ENCODE measurements at places on chromosomes 12 and 14.

DNA sequence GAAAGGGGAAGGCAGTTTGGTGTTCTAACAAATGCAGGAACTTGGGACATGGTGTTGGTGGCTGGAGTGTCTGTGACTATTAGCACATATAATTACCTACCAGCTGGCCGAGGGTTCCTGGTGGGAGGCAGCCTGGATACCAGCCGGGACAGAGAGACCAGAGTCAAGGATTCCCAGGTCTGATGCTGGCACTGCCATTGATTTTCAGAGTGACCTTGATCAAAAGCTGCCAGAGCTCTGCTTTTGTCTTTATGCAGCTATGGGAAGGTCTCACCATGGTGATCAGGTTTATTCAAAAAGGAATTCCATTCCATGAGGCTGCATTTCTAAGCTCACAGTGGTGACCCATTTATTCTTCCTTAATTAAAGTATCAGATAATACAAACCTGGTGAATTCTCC is 101.0 kb upstream of the PWP1 start:
- no peak for DNase-seq

DNA sequence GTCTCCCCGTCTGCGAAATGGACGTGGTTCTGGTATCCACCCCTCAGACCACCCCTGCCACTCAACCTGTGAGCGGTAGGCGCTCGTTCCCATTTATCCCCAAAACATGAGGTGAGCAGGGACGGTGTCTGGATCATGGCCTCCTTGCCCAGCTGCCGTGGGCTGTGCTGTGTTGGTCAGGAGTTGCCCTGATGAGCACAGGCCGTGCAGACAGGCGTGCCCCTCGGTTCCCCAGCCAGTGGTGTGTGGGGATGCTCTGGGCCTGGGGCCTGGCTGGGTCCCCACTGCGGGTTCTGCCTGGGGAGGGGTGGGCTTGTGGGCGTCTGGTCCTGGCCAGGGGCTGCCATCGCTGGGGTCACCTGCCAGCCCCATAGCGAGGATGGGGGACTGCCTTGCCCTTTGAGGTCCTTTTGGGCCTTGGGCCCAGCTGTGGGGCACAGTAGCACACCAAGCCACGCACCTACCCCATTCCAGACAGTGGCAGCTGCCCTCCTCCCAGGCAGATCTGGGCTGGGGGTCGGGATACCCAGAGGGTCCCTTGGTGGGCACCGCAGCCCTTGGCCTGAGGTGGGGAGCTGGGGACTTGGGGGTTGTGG is 11.3 kb upstream of the PUS1 start:
- DNase-seq, result no peak

- DNase-seq, result no peak
These were observed 237.0 kb downstream of the KIF21A start for GRCh38 chr12:39205969-39206368.

DNA sequence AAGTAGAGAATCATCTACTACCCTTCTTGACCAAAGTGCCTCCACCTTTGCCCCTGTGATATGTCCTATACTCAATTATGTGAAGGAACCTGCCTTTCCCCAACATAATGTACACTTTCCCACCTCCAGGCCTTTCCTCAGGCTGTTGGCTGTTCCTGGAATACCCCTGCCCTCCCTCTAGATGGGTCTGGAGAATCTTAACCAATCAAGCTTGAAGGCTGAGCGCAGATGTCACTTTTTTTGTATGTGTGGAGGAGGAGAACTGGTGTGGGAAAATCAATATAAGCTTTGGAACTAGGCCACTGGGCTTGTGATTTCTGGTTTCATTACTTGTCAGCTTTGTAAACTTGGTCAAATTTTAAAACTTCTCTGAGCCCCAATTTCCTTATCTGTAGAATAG is 4.7 kb downstream of the BMAL2 start:
- no peak for DNase-seq

DNA sequence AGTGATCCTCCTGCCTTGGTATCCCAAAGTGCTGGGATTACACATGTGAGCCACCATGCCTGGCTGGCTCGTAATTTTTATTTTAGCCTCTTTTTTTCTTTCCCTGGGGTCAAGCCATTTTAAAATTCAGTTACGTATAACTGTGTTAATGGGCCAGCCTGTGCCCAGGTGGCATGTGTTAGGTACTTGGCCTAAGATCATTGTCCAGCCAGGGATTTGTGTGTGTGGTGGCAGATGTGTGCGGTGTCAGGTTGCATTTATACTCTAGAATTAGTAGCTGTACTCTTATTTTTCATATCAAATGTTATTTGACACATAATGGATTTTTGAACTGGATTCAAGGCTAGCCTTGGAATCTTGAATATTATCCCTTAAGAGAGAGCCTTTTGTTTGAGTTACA is 69.3 kb downstream of the FBXO34 start:
- no peak for DNase-seq

GRCh38 chr14:46488374-46488773 is 163.2 kb downstream of the RPL10L start:
- DNase-seq, result no peak

DNA sequence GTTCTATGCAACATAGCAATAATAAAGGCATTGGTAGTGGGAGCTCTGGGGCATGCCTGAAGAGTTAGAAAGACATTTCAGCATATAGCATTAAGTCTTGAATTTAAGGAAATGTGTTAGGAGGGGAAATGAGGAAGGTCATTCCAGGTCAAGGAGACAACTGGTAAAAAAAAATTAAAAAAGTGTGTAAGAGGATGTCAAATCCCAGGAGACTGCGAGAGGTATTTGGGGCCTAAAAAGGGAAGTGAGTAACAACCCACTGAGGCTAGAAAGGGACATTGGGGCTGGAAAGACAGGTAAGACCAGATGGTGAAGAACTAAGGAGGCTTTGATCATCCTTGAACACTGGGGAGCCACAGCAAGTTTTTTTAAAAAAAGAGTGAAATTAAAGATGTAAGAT is 152.9 kb downstream of the SLC25A21 start:
- DNase-seq, result no peak

DNA sequence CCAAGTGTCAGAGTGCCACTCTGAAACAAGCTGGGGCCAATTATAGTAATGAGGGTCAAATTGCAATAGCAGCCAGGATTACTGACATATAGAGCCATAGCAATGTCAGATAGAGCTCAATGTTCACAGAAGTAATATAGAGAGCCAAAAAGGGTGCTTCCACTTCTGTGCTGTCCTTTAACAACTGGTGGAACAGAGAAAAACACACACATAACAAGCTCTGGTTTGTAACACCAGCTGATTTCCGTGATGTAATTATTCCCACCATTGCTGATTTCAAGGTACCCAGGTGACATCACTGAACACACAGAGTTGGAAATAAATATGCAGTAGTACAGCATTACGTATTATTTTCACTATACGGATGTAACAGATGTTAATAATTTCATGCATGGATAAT is 3.0 kb upstream of the CLEC2B start:
- no peak for DNase-seq

All from NCI-H187 treated with DMSO at 0.1 percent for 48 hours (cell line).